Stimulated activated CD8-positive, alpha-beta memory T cell treated with anti-CD3 and anti-CD28 coated beads, Interleukin-2, amount 100 ng/mL, for 48 hours (primary cell): ENCODE measurements at places on chromosomes 5 and 9.
A peak's percentile ranks its signal among the peaks of the same experiment; 100 is the strongest.

DNA sequence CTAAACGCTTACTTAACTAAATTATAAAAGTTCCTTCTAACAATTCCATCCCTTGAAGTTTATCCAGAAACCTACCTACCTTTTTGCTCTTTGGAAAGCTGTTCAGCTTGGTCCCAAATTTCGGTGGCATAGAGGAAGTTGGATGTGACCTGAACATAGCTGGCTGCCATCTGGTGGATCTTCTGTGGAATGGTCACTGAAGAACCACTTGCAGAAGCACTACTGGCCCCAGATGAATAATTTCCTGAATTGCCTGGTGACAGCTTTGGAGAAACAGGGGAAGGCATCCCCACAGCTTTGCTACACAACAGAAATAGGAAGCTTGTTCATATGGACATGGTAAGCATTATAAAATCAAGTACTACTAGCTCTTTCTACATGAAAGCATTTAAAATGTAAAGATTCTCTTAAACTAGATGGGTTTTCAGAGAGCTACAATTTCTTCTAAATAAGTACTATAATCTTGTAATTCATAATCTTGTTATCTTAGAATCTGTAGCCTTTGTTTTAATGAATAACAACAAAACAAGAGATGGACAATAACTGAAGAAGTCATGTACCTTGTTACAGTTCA, 9.9 kb downstream of the LEAP2 start:
- no peak for DNase-seq

- no peak for DNase-seq
Measured at GRCh38 chr5:83547161-83547560, 75.6 kb downstream of the VCAN start.

DNA sequence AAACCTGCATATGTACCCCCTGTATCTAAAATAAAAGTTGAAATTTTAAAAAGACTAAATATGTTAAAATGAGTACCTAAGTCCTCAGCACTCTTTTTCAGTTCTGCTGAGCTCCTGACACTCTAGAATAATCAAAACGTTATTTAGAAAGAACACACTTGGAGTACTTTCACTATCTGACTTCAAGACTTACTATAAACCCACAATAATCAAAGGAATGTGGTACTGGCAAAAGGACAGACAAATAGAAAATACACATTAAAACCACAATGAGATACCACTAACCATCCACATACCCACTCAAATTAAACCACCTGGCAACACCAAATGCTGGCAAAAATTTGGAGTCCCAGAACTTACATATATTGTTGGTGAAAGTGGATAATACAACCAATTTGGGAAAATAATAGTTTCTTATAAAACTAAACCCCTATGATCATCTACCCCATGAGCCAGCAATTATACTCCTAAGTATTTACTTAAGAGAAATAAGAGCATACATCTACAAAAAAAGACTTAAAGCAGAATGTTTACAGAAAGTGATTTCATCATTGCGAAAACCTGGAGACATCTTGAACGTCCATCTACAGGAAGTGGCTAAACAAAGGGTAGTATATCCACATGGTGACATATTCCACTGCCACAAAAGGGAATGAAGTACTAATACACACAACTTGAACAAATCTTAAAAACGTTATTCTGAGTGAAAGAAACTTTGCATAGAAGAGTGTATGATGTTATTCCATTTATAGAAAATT, 12.8 kb upstream of the PRSS3 start:
- no peak for DNase-seq

- no peak for DNase-seq
Measured at GRCh38 chr5:150487199-150488061, 20.5 kb upstream of the NDST1 start.

- no peak for DNase-seq
Measured at GRCh38 chr5:179397516-179397915, 52.3 kb upstream of the ADAMTS2 start.

GRCh38 chr5:146778795-146779194, 99.8 kb downstream of the PPP2R2B start:
- DNase-seq: no peak

DNA sequence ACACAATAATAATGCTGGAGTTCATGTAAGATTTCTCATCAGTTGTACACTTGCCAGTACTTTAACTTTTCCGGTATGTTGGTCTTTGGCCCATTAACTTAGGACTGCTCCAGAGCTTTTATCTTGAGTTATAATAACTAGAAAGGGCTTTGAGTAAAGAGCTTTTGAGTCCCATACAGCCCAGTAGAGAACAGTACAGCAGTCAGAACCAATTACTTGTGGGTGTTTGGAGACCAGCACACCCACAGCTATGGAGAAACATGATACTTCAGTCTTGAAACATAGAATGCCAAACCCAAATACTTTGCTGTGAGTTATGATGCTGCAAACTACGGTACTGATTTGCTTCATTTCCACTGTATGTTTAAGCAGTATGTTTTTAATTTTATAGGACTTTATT, 374.3 kb downstream of the CCDC171 start:
- DNase-seq: no peak

DNA sequence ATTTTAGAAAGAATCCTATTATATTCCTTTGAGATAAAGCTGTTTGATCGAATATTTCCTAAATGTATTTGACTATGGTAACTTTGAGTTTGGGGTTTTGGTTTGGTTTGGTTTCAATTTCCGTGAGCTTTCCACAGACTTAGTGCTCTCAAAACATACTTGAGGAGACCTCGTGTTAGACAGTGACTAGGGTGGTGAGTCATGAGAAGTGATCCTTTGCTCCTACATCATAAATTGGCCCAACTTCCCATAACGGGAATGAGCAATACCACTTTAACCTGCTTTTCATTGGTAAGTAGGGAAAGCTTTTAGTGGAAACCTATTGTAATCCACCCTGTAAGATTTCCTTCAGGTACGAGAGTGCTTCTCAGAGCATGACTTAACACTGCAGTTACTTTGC, 3.8 kb upstream of the RASEF start:
- DNase-seq: no peak

DNA sequence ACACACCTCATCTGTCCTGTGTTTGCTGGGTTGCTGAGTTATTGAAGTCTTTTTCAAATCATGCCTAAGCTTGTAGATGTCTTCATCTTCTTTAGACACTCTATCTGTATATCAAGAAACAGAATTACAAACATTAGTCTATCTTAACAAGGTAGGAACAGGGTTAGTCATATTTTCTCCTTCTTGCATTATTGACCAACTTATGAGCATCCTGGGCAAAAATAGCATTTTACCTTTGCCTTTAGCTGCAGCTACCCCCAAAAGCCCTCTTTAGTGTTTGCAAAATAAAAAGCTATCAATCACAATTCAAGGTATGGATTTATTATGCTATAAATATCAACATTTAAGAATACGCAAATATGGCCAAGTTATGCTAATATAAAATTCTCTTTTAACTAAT, 3.4 kb downstream of the PLK2 start:
- no peak for DNase-seq

DNA sequence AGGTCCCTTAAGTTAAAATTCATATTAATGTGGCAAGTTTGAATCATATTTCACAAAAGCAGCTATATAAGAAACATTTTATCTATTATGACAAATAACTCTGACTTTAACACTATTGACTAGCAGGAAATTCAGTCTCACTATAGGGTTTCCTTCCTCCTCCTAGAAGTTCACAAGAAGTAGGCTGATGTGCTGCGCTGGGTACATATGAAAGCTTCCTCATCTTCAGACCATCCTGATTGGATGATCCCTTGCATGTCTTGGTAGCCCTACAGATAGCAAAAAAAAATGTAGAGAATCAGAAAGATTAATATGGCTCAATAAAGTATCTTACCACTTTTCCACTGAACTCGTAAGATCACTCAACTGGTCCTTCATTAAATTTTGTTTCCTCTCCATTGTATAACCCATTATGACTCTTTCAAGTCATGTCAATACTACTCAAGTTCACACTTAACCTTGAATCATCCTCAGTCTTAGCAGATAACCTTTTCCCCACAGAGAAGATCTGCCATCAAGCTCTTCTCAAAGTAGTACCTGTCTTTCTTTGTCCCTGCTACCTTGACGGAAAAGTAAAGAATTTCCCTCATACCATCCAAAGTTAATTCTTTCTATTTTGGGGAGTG, 11.5 kb upstream of the PSIP1 start:
- DNase-seq: no peak

- DNase-seq: no peak
Measured at GRCh38 chr9:8168916-8169438, 369.4 kb upstream of the DMAC1 start.

DNA sequence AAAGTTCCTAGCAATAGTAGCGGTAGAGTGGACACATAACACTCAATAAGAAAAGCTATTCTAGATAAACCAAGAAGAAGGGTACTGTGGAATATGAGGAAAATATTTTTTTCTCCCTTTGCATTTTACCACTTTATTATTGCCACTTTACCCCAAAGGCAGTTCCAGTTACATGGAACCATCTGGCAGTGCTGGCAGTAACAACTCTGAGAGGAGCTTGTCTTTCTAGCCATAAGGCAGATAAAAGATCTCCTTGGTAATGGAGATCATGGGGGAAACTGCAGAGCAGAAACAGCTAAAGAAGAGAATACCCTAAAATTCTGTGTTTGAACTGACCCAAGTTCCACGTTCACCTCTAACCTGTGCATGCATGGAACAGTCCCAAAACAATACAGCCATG, 38.5 kb downstream of the UBTD2 start:
- no peak for DNase-seq

- DNase-seq: no peak
Measured at GRCh38 chr5:4947893-4948536, 192.1 kb upstream of the ADAMTS16 start.

GRCh38 chr9:122128969-122129343, 30.6 kb downstream of the NDUFA8 start:
- DNase-seq: no peak

GRCh38 chr9:96486386-96487028, 36.5 kb downstream of the HABP4 start:
- no peak for DNase-seq

DNA sequence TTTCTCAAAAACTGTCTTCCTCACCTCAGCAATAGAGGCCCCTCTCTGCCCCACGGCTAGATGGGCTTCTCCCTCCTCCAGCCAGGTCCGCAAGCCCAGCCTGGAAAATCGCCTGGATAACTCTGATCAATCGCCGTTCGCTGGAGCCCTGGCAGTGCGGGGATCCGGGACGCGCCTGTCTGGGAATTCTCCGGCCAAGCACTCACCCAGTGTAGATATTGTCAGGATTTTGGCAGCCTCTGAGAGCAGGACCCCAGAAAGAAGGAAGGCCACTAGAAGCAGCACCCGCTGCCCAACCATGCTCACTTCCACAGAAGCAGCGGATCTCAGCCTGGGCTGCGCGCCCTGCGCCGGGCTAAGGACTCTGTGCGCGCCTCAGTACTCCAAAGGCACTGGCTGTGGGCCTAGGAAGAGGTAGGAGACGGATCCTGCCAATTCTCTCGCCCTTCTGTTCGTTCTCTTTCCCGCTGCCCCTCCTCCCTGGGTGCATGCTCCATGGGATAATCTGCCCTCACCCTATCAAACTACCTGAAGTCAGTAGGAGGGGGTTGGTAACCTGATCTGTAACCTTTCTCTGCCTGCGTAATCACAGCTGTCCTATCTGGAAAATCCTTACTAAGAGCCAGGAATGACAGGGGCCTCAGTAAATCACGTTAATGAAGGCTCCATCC, at the start of gene UGT3A1:
TSS of gene UGT3A1 (minus strand) at position 450 of the 671 bp plus-strand sequence. CDS start at position 300, 150 bp downstream.
- DNase-seq: no peak

GRCh38 chr5:163509291-163509951, 4.0 kb downstream of the MAT2B start:
- no peak for DNase-seq

DNA sequence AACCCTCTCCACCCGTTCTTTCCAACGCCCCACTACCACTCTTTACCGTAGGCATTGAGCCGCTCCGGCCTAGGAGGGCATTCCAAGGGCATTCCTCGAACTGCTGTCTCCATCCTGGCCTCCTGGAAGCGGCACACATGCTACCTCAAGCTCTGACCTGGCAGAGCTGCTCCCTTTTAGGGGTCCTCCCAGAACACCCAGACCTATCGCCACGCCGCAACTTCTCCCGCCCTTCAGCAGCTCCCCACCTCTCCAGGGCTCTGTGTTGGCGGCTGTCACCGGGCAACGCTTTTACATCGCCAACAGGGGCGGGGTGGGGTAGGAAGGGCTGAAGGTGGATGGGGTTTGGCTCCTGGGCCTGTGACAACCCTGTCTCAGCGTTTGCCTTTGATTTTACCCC, 4.6 kb upstream of the MYORG start:
- no peak for DNase-seq

DNA sequence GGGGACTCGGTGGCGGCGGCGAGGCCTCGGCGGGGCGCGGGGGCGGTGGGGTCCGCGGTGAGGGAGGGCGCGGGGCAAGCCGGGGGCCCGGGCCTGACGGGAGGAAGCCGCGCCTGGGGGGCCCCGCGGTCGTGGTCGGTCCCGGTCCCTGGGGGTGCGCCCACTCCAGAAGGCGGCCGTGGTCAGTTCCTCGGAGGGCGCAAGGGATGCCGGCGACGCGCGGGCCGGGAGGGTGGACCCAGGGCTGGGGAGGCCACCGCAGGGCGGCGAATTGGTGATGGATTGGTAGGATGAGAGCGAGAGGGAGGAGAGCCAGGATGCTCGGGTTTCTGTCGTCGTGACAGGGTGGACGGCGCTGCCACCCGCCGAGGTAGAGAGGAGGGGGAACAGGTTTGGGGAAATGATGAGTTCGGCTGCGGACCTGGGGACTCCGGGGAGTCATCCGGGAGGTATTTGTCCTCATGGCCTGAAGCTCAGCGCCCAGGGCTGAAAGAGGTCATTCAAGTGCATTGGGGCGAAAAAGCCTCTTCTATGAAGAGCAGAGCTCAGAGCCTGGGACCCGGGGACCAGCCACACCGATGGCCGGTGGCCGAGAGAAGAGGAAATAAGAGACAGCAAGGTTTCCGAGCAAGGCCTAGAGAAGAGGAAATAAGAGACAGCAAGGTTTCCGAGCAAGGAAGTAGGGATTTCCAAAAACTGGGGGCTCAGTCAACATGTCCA, 557 bp downstream of the GNG10 start:
- DNase-seq: peak; percentile 3

- no peak for DNase-seq
Measured at GRCh38 chr5:92380069-92380770, 997.1 kb upstream of the ARRDC3 start.

- DNase-seq: no peak
Measured at GRCh38 chr5:124195411-124195810, 551.0 kb downstream of the ZNF608 start.

DNA sequence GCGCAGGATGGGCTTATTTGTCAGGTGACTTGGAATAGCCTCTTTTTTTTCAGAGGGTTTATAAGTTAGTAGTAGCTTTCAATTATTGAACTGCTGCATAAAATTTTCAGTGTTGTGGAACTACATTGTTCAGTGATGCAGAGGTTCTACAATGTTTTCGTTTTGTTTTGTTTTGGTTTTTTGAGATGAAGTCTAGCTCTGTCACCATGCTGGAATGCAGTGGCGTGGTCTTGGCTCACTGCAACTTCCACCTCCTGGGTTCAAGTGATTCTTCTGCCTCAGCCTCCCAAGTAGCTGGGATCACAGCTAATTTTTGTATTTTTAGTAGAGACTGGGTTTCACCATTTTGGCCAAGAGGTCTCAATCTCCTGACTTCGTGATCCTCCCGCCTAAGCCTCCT, 22.0 kb downstream of the NUP188 start:
- DNase-seq: no peak
